ENCODE measurements at places on chromosomes 13 and 19.
A peak's percentile ranks its signal among the peaks of the same experiment; 100 is the strongest.

DNA sequence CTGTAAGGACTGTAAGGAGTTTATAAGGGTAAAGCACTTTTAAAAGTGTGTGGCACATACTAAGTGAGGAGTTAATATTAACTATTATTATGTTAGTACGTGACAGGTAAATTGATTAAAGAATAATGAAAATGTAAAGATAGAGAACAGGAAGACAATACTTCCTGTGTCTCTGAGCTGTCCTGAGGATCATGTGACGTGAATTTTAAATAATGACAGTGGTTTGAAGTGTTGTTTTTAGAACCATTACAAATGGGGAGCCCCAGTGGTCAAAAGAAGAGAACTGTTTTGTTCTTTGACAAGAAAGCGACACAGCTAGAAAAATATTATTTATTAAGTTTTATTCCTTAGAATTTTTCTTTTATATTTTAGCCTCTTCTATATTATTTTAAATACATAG lies 241.2 kb upstream of the STARD13 start:
- DNase-seq = no peak

DNA sequence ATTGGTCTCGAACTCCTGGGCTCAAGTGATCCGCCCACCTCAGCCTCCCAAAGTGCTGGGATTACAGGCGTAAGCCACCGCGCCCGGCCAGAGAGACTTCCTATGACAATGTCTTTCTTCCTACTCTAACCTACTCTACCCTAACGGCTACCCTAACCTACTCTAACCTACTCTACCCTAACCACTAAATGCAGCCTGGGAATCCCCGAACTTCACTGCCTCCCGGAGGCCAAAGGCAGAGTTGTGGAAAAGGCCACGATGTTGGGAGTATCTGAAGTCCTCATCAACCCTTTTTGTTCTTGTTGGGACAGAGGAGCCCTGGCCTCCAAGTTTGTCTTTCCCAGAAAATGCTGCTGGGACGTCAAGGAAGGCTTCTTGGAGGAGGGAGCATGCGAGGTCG lies 967 bp upstream of the NR2C2AP start:
- DNase-seq = no peak

DNA sequence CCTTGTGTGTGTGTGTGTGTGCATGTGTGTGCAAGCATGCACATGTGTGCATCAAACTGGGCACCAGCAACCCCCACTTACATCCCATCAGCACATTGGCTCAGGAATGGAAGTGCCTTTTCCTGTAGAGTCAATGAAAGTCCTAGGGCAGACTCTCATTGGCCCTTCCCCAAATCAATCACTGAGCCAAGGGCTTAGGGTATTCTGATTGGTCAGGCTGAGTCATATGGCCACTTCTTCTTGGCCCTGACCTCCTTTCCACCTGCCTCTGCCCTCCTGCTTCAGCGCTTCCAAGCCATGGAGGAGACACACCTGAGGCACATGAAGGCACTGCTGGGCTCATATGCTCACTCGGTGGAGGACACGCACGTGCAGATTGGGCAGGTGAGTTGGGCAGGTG lies 20.9 kb downstream of the FCHO1 start:
- peak; percentile 20 for DNase-seq

- DNase-seq = no peak
Observed at GRCh38 chr19:23993440-23993839, 78.8 kb downstream of the ZNF726 start.

- no peak for DNase-seq
Observed at GRCh38 chr13:77898097-77898496, 20.5 kb downstream of the EDNRB start.

GRCh38 chr13:47168066-47168465 lies 271.2 kb upstream of the HTR2A start:
- peak; percentile 78 for DNase-seq

- no peak for DNase-seq
Observed at GRCh38 chr19:11566164-11566563, 7.1 kb upstream of the ELOF1 start.

Measured in fibroblast of skin of abdomen (primary cell).